ENCODE measurements at places on chromosomes 12 and 14.

GRCh38 chr12:98578821-98579220 is 14.7 kb upstream of the SLC25A3 start:
- no peaks in the 10 kb centered on the region for H3K4me1 ChIP-seq
- no peak overlapping the region for H3K27ac ChIP-seq
- no peak overlapping the region for H3K4me3 ChIP-seq
- DNase-seq = no peak
- H3K27me3 ChIP-seq = no peaks in the 10 kb centered on the region

DNA sequence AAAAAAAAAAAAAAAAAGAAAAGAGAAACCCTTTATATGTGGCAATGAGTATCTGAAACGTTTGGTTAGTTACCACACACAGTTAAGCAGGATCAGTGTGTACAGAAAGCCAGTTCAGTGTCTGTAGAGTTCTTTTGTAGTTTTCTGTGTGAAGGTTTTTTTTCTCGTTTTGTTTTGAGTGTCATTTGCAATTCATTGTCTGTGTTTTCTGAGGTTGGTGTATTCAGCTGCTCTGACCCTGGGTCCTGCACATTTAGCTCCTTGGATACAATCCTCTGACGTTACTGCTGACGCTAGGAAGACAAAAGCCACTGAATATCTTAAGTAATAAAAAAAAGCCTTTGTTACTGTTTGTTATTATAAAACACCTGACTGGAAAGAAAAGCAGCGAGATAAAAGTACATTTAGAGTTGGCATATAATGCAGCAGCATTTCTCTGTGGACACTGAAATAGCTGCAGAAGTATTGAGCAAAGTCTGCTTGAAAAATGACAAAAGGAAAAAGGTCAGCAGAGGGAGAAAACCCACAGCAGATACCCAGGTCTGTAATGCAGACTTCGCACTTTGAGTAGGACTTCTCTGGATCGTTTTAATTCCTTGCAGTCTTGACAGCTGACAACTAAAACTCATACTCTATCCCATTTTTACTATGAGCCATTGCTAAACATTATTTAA is 89.0 kb downstream of the POLR3B start:
- H3K4me1 ChIP-seq = no peaks in the 10 kb centered on the region
- DNase-seq = no peak
- H3K27me3 ChIP-seq = no peaks in the 10 kb centered on the region
- no peaks in the 10 kb centered on the region for H3K36me3 ChIP-seq
- no peak overlapping the region for H3K4me3 ChIP-seq
- no peak overlapping the region for H3K27ac ChIP-seq

DNA sequence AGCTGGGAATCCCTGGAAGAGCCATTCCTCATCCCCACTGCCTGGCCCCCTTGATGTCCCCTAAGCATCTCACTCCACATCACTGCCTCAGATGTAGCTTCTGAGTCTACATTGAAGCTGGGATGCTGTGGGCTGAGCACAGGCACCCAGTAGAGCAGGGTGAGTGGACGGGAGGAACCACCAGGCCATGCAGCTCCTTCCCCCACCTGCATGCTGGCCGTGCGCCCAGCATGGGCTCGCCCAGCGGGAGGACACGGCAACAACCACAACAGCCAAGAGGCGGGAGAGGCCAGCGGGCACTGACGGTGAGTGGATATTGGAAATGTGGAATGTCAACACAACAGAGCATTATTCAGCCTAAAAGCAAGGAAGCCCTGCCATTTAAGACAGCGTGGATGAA is 310.9 kb downstream of the ADGRD1 start:
- no peak overlapping the region for H3K27ac ChIP-seq
- no peaks in the 10 kb centered on the region for H3K4me1 ChIP-seq
- H3K27me3 ChIP-seq = no peaks in the 10 kb centered on the region
- no peaks in the 10 kb centered on the region for H3K36me3 ChIP-seq
- H3K4me3 ChIP-seq = no peak overlapping the region

DNA sequence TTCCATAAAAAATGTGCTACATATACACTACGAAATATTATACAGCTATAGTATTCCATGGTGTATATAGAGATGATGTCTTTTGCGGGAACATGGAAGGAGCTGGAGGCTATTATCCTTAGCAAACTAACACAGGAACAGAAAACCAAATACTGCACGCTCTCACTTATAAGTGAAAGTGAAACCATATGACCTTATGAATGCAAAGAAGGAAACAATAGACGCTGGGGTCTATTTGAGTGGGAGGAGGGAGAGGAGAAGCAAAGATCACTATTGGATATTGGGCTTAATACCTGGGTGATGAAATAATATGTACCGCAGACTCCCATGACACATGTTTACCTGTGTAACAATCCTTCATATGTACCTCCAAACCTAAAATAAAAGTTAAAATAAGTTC is 142.8 kb downstream of the LRFN5 start:
- no peak overlapping the region for H3K4me3 ChIP-seq
- no peaks in the 10 kb centered on the region for H3K4me1 ChIP-seq
- H3K27me3 ChIP-seq = no peaks in the 10 kb centered on the region
- no peaks in the 10 kb centered on the region for H3K36me3 ChIP-seq
- H3K27ac ChIP-seq = no peak overlapping the region

GRCh38 chr14:100168506-100168905 is 9.1 kb upstream of the DEGS2 start:
- H3K4me3 ChIP-seq = no peak overlapping the region
- H3K36me3 ChIP-seq = no peaks in the 10 kb centered on the region
- no peak overlapping the region for H3K27ac ChIP-seq
- no peak for DNase-seq
- peaks cover 3% of the 10 kb centered on the region for H3K27me3 ChIP-seq

GRCh38 chr12:91179315-91179714 is 3.3 kb downstream of the DCN start:
- no peak overlapping the region for H3K27ac ChIP-seq
- H3K4me1 ChIP-seq = no peaks in the 10 kb centered on the region
- no peaks in the 10 kb centered on the region for H3K36me3 ChIP-seq
- H3K4me3 ChIP-seq = no peak overlapping the region
- DNase-seq = no peak

GRCh38 chr14:89206389-89207031 is 210.5 kb downstream of the FOXN3 start:
- no peak overlapping the region for H3K27ac ChIP-seq
- no peaks in the 10 kb centered on the region for H3K27me3 ChIP-seq
- no peak for DNase-seq
- H3K4me1 ChIP-seq = peaks cover 7% of the 10 kb centered on the region
- no peak overlapping the region for H3K4me3 ChIP-seq

DNA sequence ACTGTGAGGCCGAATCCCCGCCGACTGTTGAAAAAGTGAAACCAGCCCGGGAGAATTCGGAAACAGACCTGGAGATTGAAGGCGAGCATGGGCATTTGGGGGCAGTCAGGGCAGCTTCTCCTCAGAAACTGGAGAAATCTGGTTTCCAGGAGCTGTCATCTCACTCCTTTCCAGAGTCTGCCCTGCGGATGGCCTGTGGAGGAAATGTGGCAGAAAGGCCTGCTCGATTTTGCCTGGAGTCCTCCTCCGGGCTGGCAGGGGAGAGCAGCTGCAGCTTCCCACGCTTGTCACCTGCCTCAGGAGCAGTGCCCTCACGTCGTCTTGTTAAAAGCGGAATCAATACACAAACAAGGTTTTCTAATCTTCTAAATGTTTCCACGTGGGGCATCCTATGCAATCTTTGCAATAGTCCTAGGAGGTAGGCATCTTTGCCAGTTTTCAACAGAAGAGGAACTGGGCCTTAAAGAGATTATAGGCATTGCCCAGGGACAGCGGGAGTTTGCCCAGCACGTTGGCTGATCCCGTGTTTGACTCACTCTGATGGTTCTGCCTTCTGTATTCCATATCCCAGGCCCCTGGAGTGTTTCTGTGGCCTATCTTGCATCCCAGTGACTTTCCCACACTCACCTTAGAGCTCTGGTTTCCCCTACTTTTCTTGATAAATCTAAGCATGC is 2.3 kb downstream of the LRRC74A start:
- no peak overlapping the region for H3K4me3 ChIP-seq
- no peak for DNase-seq
- H3K36me3 ChIP-seq = no peaks in the 10 kb centered on the region
- no peaks in the 10 kb centered on the region for H3K4me1 ChIP-seq

DNA sequence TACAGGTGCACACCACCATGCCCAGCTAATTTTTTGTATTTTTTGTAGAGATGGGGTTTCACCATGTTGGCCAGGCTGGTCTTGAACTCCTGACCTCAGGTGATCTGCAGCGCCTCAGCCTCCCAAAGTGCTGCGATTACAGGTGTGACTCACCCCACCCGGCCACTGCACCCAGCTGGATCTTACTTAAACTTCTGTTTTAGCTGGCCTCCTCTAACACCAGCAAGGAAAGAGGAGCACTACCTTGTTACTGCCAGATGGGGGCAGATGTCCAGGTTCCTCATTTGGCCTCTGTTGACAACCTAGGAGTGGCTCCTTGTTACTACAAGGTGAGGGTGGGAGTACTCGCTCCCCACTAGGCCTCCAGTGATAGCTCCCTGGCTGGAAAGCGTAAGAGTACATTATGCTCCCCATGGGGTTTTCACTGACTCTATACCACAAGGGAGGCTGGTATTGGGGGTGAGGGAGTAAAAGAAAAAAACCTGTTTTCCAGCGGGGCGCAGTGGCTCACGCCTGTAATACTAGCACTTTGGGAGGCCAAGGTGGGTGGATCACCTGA is 13.2 kb upstream of the ARF6 start:
- no peak overlapping the region for H3K27ac ChIP-seq
- H3K36me3 ChIP-seq = no peaks in the 10 kb centered on the region
- H3K27me3 ChIP-seq = no peaks in the 10 kb centered on the region
- H3K4me3 ChIP-seq = no peak overlapping the region

DNA sequence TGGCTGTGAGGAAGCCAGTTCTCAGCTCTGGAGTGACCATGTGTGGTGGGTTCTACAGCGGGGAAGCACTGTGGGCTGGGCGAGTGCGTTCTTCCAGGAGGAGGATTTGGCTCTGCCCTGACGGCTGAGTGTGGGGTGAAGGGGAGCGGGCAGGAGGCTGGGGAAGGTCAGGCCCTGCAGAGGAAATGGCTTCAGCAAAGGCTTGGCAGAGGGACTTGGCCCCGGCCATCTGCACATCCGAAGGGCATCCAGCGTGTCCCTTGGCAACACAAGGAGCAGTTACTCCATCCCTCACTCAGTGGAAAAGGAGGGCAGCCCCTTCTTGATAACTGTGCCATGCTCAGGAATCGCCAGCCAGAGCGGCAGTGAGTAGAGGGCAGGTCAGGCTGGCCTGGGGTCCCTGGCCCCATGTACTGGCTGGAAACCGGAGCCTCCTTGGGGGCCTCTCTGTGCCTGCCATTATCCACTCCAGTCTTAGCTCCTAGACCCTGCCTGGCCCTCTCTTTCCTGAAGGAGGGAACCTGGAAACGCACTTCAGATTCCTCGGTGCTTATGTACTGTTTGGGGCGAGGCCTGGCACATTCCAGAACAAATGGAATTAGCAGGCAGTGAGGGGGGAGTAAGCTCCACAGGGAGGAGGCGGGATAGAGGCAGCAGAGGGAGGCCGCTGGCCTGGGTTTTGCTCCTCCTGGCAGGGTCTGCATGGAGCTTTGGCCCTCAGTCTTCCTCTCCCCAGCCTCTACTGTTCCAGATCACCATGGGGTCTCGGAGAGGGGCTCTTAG is 133.6 kb upstream of the NCOR2 start:
- H3K27ac ChIP-seq = no peak overlapping the region
- peaks cover 6% of the 10 kb centered on the region for H3K4me1 ChIP-seq
- no peak overlapping the region for H3K4me3 ChIP-seq
- H3K27me3 ChIP-seq = no peaks in the 10 kb centered on the region
- peak; percentile 94 for DNase-seq

DNA sequence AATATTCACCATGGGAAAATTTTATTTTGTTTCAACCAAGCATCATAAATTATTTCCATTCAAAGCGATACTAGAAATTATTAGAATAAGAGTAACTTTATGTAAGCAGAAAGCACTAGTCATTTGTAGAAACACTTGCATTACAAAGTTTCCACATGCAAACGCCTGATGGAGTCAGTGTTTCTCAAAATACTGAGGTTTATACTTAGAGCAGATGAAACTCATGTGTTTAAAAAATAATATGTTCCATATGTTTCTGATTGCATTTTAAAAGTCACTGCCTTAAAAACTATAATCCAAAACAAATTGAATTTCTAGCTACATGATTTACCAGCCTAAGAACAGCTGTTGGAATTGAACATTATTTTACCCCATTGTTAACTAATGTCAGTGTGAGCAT is 1246.4 kb downstream of the SLC16A7 start:
- H3K27ac ChIP-seq = no peak overlapping the region
- H3K36me3 ChIP-seq = no peaks in the 10 kb centered on the region
- no peaks in the 10 kb centered on the region for H3K4me1 ChIP-seq
- no peak overlapping the region for H3K4me3 ChIP-seq
- no peak for DNase-seq
- H3K27me3 ChIP-seq = no peaks in the 10 kb centered on the region

DNA sequence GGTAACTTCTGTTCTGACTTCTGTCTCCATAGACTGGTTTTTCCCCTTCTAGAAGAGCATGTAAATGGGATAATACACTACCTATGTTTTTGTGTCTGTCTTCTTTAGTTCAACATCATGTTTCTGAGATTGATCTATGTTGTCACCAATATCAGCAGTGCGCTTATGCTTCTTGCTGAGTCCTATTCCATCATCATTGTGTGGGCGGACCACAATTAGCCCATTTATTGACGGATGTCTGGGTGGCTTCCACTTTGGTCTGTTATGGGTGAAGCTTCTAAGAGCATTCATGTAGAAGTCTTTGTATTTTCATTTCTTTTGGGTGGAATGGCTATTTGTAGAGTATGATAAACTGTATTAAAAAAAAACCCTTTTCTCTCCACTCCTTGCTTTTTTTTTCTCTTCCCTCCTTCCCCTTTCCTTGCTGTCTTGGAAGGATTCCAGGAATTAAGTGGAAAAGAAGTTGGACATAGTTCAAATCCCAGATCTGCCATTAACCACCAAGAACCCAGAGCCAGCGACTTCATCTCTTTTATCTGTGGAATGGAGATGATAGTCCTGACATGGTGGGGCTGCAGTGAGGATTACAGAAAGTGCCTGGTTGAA is 7.0 kb upstream of the SERPINA1 start:
- no peaks in the 10 kb centered on the region for H3K36me3 ChIP-seq
- H3K27ac ChIP-seq = no peak overlapping the region
- H3K4me3 ChIP-seq = no peak overlapping the region
- peaks cover 2% of the 10 kb centered on the region for H3K4me1 ChIP-seq
- no peaks in the 10 kb centered on the region for H3K27me3 ChIP-seq

GRCh38 chr14:106318700-106319099 is 792.3 kb downstream of the TMEM121 start:
- no peaks in the 10 kb centered on the region for H3K4me1 ChIP-seq
- no peaks in the 10 kb centered on the region for H3K27me3 ChIP-seq
- no peak overlapping the region for H3K27ac ChIP-seq
- H3K36me3 ChIP-seq = no peaks in the 10 kb centered on the region
- DNase-seq = no peak

- DNase-seq = no peak
- no peak overlapping the region for H3K27ac ChIP-seq
- no peaks in the 10 kb centered on the region for H3K36me3 ChIP-seq
- H3K4me3 ChIP-seq = no peak overlapping the region
These were observed 456.7 kb downstream of the AEBP2 start for GRCh38 chr12:19896041-19896440.

GRCh38 chr12:49131894-49132461 is 783 bp upstream of the TUBA1B start:
- H3K4me3 ChIP-seq = peak overlapping the region; percentile 9
- H3K4me1 ChIP-seq = peaks cover 8% of the 10 kb centered on the region
- DNase-seq = peak; percentile 30
- H3K27ac ChIP-seq = no peak overlapping the region
- no peaks in the 10 kb centered on the region for H3K27me3 ChIP-seq

- DNase-seq = no peak
- H3K4me3 ChIP-seq = no peak overlapping the region
- no peaks in the 10 kb centered on the region for H3K4me1 ChIP-seq
- no peak overlapping the region for H3K27ac ChIP-seq
- H3K27me3 ChIP-seq = no peaks in the 10 kb centered on the region
These were observed 54.3 kb upstream of the FRMD6 start for GRCh38 chr14:51597261-51598001.

- H3K27ac ChIP-seq = no peak overlapping the region
- no peaks in the 10 kb centered on the region for H3K27me3 ChIP-seq
- no peak overlapping the region for H3K4me3 ChIP-seq
These were observed 235.5 kb downstream of the PAWR start for GRCh38 chr12:79455286-79455685.
